ENCODE measurements at places on chromosomes 3 and 15.

- DNase-seq = no peak
These were observed 36.4 kb downstream of the EIF3J start for GRCh38 chr15:44573386-44573785.

GRCh38 chr3:183044547-183045229 lies 54.6 kb downstream of the MCCC1 start:
- no peak for DNase-seq

- DNase-seq = no peak
These were observed 13.8 kb upstream of the ZNF662 start for GRCh38 chr3:42892169-42892568.

- DNase-seq = peak; percentile 20
These were observed 269.4 kb upstream of the PEX5L start for GRCh38 chr3:180306155-180306554.

DNA sequence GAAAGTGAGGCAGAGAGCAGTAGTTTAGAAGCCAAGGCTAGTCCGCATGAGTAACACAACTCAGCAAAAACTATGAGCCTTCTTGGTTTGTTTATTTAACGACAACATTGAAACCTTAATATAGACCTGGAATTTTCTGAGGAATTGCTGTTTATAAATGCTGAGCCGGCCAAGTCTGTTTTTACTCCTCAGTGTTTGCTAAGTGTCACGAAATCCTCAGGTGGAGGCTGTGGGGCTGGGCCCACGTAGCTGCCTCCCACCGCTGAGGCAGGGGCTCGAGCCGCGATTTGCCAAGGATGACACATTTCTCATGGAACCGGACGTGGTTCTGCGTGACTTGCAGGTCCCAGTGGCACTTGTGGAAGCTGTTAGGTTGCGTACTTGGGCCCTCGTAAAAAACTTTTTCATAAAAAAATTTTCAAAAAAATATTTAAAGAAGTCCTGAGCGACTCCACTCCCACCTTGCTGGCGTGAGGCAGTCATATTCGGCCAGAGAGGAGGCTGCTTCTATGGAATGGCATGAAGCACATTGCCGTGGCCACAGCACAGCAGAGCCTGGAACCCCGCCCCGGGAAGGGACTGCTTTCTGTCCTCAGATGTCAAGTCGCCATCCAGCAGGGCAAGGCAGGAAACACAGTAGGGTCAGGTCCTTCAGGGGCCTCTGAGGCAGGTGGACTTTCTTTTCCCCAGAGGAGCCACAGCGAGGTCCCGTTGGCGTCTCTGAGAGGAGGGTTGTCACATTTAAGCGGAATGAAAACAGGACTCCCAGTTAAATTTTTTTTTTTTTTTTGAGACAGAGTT lies 64.8 kb upstream of the PCSK6 start:
- DNase-seq = no peak

- no peak for DNase-seq
These were observed 35.3 kb downstream of the MUC20 start for GRCh38 chr3:195755791-195756676.

DNA sequence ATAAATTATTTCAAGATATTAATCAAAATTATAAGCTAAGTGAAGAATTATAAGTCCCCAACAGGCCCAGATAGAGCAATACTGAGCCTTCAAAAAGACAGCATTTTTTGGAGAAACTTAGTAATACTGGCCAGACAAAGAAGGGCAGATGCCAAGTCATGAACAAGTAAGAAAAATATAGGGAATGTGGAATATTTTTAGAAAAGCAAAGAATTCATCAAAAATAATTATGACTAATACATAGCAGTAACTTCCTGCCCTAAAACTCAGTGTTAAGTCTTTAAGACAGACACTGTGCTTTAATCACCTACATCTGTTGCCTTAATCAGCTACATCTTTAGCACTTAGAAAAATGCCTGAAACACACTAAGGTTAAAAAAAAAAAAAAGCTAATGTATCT lies 31.2 kb downstream of the DPH6 start:
- DNase-seq = no peak

GRCh38 chr3:127018306-127018828 lies 35.5 kb downstream of the PLXNA1 start:
- no peak for DNase-seq

GRCh38 chr15:73584699-73585420 lies 48.3 kb downstream of the NPTN start:
- DNase-seq = no peak

- DNase-seq = no peak
These were observed 38.4 kb upstream of the ALCAM start for GRCh38 chr3:105328338-105328730.

DNA sequence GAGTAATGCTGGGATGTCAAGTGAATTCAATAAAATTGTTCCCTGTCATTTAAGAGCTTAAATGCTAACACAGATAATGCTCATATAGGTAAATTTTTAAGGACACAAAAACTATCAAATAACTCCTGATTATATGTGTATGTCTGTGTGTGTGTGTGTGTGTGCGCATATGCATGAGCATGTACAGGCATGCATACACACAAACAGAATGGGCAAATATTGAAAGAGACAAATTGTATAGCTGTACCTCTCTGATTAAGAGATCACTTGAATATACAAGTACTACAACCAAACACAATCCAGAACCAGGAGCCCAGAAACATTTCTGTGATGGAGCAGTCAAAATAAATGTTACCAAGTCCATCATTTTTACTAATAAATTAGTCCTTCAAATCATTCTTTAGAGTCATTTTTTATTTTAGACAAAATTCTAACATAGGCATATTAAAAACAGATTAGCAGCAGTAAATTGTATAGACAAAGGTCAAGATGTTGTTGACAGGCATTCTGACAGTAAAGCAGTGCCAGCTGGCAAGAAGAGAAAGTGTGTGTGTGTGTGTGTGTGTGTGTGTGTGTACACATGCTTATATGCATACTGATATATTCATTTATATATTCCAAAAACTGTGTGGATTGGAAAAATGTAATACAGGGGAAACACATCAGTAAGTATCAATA lies 145.3 kb downstream of the CD47 start:
- no peak for DNase-seq

GRCh38 chr3:158925021-158925420 lies 123.2 kb downstream of the MFSD1 start:
- no peak for DNase-seq

DNA sequence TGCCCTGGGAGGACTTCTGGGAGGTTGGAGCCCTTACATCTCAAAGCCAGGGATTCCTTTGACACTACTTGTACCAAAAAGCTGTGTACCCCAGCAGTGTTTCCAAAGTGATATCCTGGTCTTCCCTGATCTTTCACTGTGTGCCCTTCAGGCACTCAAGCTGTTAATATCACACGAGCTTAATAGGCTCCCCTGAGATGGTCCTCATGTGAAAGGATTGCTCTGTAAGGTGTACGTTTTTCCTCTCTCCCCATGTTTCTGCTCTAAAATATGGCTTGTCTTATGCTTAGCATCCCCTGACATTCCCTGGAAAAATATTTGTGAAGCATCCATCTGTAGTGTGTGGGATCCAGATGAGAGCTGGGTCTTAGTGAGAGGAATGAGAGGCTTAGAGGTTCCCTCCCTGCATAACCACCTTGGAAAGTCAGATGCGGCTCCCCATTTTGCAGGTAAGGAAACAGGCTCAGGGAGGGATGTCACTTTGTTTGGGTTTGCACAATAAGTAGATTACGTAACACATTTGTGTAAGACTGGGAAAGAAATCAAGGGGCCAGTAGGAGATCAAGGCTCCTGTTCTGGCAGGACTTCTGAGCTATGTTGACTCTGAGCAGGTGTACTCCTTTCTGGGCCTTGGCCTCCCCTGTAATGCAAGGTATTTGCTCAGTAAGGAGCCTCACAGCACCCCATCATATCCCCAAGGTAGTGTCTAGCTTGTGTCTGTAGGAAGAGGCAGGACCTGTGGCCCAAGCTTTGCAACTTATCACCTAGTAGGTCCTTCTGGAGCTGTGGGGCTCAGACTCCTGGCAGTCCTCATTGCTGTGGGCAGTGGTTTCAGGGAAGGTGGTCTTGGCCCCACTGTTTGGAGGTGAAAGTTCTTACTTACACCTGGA lies 667 bp upstream of the ACOX2 start:
- no peak for DNase-seq

- DNase-seq = no peak
These were observed 27.8 kb downstream of the ALPK3 start for GRCh38 chr15:84844964-84845363.

GRCh38 chr15:34783431-34783830 lies 11.9 kb downstream of the ACTC1 start:
- no peak for DNase-seq

- no peak for DNase-seq
These were observed 369.6 kb upstream of the RGMA start for GRCh38 chr15:93458597-93458996.

GRCh38 chr15:51494411-51495314 lies 127.9 kb downstream of the DMXL2 start:
- no peak for DNase-seq

GRCh38 chr3:111311126-111311525 lies 230.9 kb upstream of the CD96 start:
- no peak for DNase-seq

DNA sequence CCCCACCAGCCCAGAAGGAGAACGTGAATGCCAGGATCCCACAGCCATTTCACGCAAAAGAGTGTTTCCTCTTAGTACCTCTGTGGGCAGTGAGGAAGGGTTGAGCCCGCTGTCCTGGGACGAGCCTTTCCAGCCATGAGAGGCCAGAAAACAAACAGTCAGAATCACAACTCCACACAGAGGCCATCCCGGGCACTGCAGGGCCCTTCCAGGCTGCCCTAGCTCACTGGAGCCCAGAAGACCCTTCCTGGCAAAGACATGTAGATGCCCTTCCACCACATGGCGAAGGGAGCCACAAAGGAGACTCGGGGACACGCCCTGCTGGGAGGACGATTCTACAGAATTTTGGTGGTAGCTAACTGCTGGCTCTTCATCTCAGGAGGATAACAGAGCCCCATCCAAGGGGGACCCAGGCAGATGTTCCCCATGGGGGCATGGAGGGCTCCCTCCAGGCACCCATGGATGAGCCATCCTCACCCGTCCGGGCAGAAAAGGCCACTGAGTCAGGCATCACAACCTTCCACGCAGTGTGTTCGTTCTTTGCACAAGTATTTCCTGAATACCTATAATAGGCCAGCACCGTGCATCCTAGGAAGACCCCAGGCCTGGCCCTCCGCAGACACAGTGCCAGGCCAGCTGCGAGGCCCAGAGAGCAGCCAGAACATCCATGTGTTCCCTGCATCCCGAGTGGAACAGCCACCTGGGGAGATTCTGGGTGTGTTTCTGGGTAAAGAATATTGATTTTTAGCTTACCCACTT lies 47.2 kb downstream of the SLC12A8 start:
- DNase-seq = no peak

GRCh38 chr15:80159811-80160569 lies 7.2 kb downstream of the FAH start:
- no peak for DNase-seq

- DNase-seq = no peak
These were observed 612 bp upstream of the C15orf40 start for GRCh38 chr15:83012076-83012426.

DNA sequence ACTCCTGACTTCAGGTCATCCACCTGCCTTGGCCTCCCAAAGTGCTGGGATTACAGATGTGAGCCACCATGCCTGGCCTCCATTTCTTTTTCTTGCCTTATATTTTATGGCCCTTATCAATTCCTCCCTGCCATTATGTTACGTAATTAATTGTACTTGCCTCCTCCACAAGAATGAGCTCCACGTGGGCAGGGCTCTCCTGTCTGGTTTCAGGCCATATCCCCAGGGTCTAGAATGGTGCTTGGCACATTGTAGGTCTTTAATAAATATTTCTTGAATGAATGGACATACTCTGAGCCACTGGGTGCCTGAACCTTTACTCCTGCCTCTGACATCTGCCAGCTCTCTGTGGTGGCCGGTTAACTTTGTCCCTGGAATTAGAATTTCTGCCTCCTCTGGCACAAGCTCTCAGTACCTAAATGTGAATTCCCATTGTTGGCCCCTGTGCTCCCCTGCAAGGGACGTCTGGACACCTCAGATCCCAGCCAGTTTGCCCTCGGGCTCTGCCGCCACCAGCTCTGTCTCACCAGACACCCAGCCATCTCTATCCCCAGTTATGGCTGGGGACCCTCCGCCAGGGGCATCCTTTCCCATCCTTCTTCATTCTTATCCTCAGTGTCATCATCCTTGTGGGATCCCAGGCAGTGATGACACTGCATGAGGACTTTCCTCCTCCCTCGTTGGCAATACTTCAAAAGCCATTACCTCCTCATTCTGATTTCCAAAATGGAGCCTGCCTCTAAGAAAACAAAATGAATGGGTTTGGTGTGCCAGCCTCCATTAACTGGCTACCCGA lies 165.6 kb upstream of the SMAD3 start:
- no peak for DNase-seq

DNA sequence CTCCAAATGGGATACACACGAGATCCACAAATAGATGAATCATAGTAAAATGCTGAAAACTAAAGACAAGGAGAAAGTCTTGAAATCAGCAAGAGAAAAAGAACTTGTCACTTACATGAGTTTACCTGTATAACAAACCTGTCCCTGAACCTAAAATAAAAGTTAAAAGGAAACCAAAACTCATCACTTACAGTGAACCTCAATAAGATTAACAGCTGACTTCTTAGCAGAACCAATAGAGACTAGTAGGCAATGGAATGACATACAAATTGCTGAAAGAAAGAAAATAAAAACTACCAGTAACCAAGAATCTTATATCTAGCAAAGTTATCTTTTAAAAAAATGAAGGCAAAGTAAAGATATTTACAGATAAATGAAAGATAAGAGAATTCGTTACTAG lies 27.4 kb downstream of the SEC22A start:
- DNase-seq = no peak

- DNase-seq = no peak
These were observed 138.4 kb upstream of the LRRC3B start for GRCh38 chr3:26484140-26484539.

DNA sequence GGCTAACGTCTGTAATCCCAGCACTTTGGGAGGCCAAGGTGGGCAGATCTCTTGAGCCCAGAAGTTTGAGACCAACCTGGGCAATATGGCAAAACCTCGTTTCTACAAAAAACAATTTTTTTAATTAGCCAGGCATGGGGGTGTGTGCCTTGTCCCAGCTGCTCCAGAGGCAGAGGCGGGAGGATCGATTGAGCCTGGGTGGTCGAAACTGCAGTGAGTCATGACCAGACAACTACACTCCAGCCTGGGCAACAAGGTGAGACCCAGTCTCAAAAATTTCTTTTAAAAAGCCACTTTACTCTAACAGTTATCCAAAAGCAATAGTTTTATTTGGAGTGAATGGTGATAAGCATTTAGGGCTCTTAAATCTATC lies 12.5 kb downstream of the TRIM59 start:
- DNase-seq = no peak

DNA sequence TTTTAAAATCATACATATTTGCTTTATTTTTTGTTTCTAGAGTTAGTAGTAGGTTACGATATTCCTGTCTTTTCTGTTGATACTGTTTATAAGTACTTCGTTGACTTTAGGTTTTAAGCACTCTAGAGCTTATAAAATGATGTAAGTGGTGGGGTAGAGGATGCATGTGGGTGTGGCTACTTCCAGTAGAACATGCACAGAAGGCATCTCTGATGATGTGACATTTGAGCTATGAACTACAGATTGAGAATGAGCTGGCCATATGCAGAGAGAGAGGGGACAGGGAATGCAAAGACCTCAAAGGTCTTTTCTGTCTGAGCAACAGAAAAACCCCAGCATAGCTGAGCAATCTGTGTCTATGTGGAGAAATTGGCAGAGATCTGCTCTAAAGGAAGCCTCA lies 233.9 kb upstream of the STAC start:
- no peak for DNase-seq

- no peak for DNase-seq
These were observed 9.1 kb downstream of the MCTP2 start for GRCh38 chr15:94240480-94240879.

GRCh38 chr3:195123281-195123691 lies 147.7 kb downstream of the XXYLT1 start:
- DNase-seq = no peak

- no peak for DNase-seq
These were observed 88.3 kb downstream of the MYO5A start for GRCh38 chr15:52440414-52440813.

Measured in NCI-H2029 treated with DMSO at 0.1 percent for 48 hours (cell line).